ENCODE measurements at places on chromosomes 16 and 17.
A peak's percentile ranks its signal among the peaks of the same experiment; 100 is the strongest.

DNA sequence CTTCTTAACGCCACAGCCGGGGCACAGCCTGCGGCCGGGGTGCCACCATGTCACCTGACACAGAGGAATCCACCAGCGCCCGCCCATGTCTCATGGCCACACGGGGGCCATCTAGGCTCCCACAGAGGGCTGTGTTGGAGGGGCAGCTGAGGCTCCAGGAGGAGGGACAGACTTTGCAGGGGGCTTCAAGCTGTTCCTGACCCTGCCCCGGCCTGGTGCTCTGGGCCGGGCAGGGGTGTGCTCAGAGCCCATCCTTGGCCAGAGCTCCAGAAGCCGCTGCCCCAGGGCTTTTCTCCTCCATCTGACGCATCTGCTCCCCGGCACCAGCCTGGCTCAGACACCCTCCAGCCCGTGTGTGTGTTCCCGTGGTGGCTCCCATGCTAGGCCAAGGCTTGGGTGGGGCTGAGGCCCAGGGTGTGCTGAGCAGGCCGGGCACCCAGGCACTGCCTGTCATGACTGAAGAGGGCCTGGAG, 7.8 kb upstream of the SLC38A10 start:
- DNase-seq, result no peak

DNA sequence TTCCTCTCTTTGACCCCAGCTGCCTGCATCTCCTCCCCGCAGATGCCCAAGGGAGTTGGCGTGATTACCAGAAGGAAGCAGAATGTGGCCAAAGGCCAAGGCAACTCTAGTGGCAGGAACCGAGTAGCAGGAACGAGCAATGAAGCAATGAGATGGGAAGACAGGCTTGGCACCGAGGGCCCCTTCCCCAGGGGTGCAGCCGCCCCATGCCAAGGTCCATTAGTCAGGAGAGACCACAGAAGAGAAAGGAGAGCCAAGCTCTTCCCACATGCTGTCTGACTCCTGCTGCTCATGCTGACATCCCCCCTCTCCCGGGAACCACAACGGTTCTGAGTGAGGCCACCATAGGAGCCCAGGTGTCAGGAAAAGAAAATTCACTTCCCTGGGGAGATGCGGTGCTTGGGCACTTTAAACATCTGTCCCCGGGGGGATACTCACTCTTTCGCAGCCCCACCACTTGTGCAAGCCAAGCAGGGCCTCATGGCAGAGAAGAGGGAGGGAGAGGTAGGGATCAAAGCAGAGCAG, 67.4 kb downstream of the MYO18A start:
- no peak for DNase-seq

DNA sequence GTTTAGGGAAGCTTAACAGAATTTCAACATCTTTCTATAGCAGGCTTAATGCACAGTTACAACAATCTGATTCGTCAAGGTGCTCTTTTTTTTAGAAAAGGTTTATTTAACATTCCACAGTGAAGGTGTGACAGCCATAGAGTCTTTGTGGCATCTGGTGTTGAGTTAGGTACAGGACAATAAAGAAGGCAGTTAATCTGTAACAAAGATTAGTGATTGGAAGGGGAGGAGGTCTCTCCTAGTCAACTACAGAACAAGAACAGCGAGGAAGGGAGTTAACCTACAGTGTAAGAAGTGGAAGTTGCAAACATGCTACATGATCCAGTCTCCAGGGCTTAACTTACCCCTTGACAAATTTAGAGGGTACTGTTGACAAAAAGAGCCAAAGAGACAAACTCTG, 3.0 kb upstream of the ZDHHC7 start:
- no peak for DNase-seq

GRCh38 chr17:63695889-63696288, 4.0 kb downstream of the LIMD2 start:
- no peak for DNase-seq

GRCh38 chr16:84604477-84605013, 13.3 kb downstream of the COTL1 start:
- DNase-seq, result no peak

DNA sequence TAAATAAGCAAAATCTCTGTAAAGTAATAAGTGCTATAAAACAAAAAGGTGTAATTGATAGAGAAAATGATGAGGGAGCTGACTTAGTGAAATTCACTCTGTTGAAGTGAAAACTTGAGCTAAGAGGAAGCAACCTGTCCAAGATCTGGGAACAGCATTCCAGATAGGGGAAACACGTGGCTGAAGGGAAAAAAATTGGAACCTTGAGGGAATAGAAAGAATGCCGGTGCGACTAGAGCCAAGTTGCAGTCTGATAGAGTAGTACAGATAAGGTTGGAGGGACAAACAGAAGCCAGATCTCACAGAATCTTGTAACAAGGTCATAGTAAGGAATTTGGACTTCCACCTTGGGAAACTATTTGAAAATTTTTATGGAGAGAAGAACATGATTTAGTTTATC, 623 bp upstream of the DDX52 start:
- no peak for DNase-seq

GRCh38 chr17:17413821-17414220, 63.0 kb upstream of the MED9 start:
- DNase-seq, result no peak

DNA sequence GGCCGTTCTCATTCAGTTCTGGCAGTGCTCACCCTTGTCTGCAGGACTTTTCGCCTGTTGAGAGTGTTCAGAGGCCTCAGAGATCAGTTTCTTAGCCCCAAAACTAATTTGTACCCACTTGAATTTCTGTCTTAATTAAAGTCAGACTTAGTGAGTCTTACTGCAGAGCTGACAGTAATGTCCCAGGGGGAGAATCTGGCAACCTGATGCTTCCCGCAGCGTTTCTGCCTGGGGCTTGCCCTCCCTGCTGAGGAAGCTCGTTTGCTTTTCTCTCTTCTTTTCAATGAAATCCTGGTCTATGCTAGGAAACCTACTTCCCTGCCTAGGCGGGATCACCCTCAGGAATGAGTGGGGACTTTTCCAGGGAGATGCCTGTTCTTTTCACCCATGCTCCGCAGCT, 25.3 kb downstream of the DBNDD1 start:
- no peak for DNase-seq

DNA sequence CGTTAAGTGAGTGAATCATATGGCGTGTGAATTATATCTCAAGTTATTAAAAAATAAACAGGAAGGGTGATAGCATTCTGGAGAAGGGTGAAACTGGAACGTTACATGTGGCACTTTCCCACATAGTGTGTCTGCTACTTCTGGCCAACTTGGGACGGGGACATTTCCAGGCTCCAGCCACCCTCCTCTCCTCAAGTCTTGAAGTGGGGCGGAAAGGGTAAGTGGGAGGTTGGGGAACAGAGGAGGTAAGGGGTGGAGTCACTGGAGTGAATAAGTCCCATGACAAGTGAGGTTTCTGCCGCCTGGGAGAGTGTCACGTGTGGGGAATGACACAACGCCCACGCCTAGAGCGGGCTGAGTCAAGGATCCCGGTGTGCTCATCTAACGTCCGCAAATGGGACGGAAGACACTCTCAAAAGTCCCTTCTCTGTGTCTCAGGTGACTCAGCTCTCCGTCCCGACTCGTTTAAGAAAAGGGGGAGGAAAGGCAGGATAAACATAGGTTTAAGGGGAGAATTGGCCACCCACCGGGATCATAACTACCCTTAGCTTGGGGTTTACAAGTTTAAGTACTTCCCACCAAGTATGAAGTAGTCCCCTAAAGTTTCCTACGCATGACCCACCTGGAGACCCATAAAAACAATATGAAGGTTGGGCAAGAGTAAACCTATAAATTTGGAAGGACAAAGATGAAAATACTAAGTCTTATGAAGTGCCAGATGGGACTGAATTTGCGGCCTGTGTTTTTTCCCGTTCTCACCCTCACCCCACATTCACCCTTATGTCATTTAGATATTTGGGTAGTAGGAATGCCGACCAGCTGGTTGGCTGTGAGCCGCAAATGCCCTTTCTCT, 1.2 kb upstream of the SPAG9 start:
- DNase-seq, result peak; percentile 88

DNA sequence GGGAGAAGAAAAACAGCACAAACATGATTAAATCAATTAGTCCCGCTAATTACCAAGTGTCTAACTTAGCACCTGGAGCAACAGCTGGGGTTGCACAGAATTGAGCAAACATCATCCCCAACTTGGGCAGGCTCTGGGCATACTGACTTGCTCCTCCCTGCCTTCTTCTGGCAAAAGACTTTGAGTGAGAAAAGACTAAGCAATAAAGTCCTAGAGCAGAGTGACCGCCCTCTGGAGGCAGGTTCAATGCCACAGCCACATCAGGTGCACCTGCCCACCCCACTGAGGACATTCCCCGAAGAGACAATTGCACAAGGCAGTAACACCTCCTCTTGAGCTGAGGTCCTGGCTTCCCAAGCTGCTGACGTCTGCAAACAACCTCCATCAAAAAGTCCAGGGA, 358.3 kb downstream of the SOX9 start:
- no peak for DNase-seq

DNA sequence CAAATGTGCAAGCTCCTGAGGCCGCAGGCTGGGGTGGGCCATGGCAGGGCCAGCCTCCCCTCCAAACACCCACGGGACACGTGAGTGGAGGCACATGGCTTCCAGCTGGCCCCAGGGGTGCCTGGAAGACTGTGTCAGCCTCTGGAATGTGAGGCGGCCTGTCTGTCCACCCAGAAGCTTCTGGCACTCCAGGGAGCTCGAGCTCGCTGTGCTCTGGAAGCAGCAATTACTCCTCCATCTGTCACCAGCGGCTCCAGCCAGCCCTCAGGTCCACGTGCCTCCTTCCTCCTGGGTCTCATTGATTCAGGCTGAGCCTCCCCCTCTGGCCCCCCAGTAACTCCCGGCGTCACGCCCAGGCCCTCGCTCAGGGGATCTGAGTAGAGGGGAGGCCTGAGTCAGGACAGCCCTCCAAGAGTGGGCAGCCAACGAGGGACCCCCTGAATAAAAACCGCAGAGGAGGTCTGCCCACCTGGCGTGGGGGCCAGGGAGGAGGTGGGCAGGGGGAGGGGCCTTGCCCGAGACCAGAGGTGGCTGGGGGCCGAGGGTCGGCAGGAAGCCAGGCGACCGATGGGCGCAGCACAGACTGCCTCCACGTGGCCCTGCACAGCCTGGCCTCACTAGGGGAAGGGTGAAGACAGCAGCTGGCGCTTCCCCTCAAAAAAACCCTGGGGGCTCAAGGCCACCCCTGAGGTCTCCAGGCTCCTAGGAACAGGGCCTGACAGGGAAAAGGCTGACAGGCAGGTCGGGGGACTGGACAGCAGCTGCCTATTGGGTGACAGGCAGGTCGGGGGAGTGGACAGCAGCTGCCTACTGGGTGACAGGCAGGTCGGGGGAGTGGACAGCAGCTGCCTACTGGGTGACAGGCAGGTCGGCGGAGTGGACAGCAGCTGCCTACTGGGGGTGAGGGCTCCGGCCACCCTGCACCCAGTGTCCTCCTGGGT, 11.9 kb downstream of the PIEZO1 start:
- DNase-seq, result peak; percentile 96

All from fibroblast of skin of abdomen (primary cell).